ENCODE measurements at places on chromosomes 2 and 18.
A peak's percentile ranks its signal among the peaks of the same experiment; 100 is the strongest.

DNA sequence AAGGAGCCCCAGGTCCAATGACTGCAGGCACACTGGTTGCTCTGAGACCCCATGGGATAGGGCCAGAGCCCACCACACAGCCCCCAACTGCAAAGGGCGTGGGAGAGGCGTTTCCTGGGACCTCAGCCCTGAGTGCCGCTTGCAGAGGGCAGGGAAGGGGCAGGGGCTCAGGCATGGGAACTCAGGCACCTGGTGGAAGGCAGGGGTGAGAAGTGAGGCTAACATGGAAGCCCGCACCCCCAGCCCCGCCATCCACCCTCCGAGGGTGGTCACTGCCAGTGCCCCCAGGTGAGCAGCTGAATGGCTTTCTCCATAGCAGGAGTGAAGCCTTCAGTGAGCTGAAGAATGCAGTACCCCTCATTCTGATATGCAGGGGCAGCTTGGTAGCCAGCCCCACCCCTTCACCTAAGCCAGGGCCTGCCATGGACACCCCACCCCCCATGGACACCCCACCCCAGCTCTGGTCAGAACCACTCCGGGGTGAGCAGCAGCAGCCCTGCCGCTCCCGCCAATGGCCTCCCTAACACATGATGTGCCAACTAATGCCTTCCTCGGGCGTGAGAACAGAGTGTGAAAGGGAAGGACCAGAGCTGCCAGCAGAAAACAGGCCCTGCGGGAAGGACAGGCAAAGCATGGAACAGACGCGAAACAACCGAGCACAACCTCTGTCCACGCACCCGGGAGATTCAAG is 6.6 kb downstream of the KIF1A start:
- no peak for DNase-seq

DNA sequence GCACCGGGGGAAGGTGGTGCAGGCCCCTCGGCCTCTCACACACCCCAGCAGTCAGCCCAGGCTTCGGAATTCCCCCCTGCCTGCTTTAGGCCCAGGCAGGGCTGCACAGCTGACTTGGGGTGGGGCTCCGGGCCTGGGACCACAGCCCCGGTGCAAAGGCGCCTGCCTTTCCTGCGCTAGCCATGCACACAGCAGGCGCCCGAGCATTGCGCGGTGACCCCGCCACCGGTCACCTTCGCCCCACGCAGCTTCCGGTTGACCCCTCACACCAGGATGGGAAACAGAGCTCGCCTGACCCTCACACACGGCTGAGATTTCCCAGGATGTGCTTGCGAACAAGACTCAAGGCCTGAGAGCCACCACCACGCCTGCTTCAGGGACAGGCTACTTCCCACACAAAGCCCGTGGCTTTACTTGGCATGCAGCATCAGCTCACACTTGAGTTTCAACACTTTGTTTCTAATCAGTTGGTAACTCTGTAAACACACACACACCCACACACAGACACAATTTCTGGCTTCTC is 46.0 kb downstream of the SLC66A2 start:
- no peak for DNase-seq

- no peak for DNase-seq
These were observed 453.9 kb upstream of the FSIP2 start for GRCh38 chr2:185284696-185285095.

GRCh38 chr2:128665113-128665512 is 346.4 kb upstream of the HS6ST1 start:
- no peak for DNase-seq

GRCh38 chr2:197212344-197213262 is 98.0 kb downstream of the ANKRD44 start:
- DNase-seq = no peak

- DNase-seq = no peak
These were observed 45.5 kb upstream of the TNFRSF11A start for GRCh38 chr18:62279561-62279960.

DNA sequence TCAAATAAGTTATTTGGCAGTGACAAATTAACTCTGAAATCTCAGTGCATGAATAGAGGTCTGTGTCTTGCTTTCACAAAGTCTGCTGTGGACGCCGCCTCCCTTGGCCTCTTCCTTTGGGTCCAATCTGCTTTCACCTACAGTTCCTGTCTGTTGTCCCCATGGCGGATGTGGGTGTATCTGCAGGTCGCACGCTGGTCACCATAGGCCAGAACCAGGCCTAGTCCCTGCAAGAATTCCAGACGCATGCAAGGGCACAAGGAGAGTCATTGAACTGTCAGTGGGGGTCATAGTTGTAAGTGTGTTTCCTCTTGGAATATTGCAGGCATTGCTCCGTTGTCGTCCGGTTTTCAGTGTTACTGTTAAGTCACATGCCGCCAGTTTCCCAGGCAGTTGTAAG is 7.4 kb downstream of the SOCS6 start:
- no peak for DNase-seq

GRCh38 chr18:33470216-33470615 is 29.7 kb upstream of the CCDC178 start:
- no peak for DNase-seq

DNA sequence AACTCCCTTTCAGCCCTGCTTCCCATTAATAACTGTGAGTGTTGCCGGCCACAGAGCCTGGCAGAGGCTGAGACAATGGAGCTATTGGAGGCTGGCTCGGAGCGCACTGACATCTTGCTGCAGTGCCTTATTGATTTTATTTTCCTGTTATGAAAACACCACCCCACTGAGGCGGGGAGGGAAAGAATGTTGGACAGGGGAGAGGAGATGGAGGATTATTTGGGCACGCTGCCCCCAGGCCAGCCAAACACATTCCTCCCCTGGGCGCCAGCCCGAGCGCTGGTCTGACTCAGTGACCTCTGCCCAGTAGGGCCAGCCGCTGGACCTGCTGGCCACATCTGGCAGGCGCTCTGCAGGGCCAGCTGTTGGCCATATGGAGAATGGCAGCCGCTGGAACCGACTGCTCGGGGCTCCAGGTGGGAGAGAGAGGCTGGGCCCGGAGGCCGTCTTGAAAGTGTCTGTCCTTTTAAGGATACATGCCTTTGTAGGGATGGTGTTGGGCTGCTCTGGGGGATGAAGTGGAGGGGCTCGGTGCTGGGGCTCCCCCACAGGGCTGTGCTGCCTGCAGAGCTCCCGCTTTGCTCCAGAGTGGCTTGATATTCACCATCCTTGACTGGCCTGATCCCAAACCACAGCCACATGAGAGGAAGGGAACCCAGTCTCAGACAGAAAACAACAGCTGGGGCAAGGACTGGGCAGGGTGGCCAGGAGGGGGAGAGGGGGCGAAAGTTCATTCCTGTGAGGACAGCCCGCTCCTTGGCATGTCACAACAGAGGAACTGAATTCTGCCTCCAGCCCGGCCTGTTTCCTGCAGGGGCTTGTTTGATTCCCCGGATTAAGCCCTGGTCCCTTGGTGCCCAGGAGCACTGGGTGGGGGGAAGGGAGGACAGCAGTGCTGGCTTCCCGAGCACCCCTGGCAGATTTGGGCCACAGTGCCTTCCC is 179.0 kb downstream of the KLHL29 start:
- no peak for DNase-seq

DNA sequence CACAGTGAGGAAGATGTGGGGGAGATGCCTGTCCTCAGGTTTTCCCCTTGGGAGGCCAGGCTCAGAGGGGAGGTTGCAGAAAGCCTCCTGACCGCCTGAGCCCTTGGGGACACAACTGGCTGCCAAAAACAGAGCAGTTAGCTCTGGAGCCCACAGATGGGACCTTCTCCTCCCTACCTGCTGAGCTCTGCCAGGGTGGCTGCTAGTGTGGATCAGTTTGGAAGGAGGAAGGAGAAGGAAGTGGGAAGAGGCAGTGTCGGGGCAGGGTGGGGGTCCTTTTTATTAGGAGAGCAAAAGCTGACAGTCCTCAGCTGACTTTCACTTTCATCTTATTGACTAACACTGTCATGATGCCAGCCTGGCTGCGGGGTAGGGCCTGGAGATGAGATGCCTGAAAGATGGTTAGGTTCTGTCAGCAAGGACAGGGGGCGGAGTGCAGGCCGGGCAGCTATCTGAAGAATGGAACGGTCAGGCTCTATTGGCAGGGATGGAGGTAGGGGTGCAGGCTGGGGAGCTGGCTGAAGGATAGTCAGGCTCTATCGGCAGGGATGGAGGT is 188.5 kb upstream of the HDAC4 start:
- DNase-seq = no peak

DNA sequence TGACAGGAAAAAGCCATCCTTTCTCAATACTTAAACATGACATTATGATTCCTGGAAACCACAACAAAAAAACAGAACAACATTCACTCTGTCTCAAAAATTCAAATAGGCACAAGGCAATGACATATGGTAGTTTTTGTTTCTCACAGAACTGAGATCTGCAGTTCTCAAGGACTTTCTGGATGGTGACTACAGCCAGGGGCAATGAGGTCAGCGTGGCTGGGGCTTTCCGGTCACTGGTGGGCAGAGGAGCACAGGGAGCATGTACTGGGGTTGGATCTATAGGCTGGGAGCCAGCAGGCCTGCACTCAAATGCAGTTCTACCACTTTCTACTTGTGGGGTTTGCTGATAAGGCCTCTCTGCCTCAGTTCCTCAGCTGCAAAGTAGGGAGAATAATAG is 72.0 kb downstream of the CTAGE1 start:
- no peak for DNase-seq

DNA sequence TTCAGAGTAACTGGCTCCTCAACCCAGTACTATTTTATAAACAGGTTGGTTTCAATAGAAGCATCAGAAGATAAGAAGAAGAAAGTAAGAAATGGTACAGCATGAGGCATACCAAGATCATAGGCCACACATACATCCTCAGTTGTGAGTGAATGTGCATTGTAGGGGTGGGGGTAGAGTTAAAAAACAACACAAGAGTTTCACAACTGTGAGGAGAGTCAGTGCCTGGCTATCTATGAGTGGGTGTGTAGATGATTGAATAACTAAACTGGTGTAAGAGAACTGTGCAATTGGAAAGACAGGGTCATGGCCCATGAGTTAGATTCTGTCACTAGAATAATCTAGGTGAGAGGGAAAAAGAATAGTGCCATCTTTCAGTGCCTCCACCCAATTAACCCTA is 748.2 kb upstream of the ACVR2A start:
- no peak for DNase-seq

DNA sequence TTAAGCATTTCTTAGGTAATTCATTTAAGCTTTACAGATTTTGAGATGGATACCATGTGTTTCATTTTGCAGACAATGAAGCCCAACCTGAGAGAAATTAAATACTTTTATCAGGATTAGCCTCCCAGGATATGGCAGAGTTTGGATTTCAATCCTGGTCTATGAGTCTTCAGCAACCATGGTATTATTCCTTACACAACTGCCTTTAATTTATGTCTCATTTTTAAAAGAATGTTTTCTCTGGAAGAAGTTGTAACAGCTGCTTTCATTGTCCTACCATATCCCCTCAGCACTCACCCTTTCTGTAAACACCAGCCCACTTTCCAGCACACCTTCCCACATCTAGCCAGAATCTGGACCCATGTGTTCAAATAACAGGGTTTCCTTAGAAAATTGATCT is 863.7 kb upstream of the VRK2 start:
- no peak for DNase-seq

GRCh38 chr2:240872317-240873097 is 3.9 kb downstream of the AGXT start:
- no peak for DNase-seq

DNA sequence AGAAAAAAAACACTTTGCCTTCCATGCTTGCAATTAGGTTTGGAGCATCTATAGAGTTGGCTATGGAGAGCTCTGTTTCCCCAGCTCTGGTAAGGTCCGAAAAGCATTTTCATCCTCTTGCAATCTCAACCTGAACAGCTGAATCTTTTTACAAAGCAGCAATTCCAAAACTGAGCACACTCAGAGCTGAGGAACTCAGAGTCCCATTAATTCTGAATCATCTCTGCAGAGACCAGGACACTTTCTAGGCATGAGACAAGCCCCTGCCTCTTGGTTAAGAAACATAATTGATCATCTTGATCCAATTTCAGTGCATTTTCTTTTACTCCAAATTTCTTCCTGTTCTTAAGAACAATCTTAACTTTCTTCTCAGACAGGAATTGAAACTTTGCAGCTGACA is 4.2 kb downstream of the CNGA3 start:
- no peak for DNase-seq

DNA sequence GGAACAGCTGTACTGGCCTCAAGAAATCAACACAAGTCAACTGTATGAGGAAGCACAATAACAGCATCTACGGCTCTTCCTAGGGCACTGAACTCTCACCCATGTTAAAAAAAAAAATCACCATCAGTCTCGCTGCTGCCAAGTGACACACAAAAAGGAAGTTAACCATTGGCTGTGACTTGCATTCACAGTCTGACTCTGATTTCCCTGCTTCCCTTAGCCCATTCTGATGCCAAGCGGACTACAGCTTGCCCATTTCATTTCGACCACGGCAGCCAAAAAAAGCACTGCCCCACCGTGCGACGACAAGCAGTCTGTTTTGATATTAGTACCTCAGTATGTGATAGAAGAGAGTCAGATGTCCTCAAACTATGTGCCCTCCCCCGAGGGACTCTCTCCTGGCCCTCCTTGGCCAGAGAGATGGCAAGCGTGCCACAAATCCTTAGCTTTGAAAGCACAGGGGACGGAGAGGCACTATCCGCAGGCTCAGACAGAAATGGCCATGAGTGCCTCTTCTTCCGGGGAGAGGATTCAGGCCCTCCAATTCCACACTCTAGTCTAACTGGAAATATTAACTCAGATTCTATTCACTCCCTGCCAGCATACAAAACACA is 250.0 kb downstream of the TCF4 start:
- no peak for DNase-seq

DNA sequence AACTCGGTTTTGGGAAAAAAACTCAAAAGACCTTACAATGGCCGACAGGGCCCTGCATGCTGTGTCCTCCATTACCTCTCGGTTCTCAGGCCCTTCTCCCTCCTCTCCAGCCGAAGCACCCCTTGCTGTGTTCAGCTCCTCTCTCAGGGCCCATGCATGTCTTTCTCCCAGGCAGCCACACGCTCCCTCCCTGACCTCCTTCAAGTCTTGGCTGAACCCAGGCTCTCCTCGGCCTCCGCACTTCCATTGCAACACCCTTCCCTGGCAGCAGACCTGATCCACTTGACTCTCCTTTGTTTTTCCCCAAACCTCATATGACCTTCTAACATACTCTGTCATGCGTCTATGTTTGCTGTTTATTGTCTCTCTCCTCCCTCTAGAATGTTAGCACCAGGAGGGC is 114.0 kb downstream of the CYP26B1 start:
- no peak for DNase-seq

DNA sequence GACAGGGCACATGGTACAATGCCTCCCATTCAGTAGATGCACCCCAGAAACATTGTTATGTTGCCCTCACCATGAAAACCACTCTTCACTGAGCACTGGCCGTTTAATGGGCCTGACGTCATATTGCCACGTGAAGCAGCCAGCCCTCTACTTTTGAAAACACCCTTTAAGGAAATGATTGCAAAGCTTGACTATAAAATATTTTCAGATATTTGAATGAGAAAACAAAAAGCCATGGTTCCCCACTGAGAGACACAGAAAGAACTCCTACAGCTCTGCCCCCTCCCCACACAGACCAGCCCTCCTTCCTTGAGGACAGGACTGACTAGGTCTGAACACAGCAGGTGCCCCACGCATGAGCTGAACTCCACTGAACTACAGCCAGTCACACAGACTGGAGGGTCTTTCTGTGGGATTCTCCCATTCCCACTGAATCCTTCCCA is 349.1 kb downstream of the ANAPC1 start:
- peak; percentile 28 for DNase-seq

- no peak for DNase-seq
These were observed 1.4 kb downstream of the GFPT1 start for GRCh38 chr2:69385443-69386151.

- no peak for DNase-seq
These were observed 26.8 kb downstream of the MPHOSPH10 start for GRCh38 chr2:71157124-71157793.
